ENCODE measurements at places on chromosomes 6 and 20.

GRCh38 chr20:21941941-21942805 lies 236.7 kb downstream of the PAX1 start:
- DNase-seq, result no peak

DNA sequence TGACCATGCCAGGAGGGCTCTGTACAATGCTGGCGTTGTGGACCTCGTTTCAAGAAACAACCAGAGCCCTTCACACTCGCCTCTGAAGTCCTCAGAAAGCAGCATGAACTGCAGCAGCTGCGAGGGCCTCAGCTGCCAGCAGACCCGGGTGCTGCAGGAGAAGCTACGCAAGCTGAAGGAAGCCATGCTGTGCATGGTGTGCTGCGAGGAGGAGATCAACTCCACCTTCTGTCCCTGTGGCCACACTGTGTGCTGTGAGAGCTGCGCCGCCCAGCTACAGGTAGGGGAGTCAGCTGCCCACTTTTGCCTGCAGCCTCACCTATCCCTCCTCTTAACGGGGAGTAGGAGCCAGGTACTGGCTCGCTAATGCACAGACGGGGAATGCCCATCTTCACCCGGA lies 16.2 kb downstream of the MYLIP start:
- no peak for DNase-seq

DNA sequence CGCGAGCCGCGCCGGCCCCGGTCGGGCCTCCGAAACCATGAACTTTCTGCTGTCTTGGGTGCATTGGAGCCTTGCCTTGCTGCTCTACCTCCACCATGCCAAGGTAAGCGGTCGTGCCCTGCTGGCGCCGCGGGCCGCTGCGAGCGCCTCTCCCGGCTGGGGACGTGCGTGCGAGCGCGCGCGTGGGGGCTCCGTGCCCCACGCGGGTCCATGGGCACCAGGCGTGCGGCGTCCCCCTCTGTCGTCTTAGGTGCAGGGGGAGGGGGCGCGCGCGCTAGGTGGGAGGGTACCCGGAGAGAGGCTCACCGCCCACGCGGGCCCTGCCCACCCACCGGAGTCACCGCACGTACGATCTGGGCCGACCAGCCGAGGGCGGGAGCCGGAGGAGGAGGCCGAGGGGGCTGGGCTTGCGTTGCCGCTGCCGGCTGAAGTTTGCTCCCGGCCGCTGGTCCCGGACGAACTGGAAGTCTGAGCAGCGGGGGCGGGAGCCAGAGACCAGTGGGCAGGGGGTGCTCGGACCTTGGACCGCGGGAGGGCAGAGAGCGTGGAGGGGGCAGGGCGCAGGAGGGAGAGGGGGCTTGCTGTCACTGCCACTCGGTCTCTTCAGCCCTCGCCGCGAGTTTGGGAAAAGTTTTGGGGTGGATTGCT lies 1.3 kb downstream of the VEGFA start:
- DNase-seq, result peak; percentile 77

- DNase-seq, result no peak
Measured at GRCh38 chr6:36025260-36025931, 955 bp upstream of the SLC26A8 start.

GRCh38 chr6:21166754-21167153 lies 426.8 kb upstream of the SOX4 start:
- DNase-seq, result no peak

GRCh38 chr20:18571009-18571408 lies 3.8 kb downstream of the SMIM26 start:
- DNase-seq, result no peak

- peak; percentile 47 for DNase-seq
Measured at GRCh38 chr6:88220493-88220892, 54.3 kb upstream of the CNR1 start.

- no peak for DNase-seq
Measured at GRCh38 chr20:46993465-46994095, 98.9 kb downstream of the EYA2 start.

GRCh38 chr6:21159465-21159864 lies 434.1 kb upstream of the SOX4 start:
- no peak for DNase-seq

- DNase-seq, result no peak
Measured at GRCh38 chr6:135159531-135159930, 21.6 kb upstream of the MYB start.

GRCh38 chr6:123527406-123527805 lies 109.3 kb downstream of the TRDN start:
- no peak for DNase-seq

DNA sequence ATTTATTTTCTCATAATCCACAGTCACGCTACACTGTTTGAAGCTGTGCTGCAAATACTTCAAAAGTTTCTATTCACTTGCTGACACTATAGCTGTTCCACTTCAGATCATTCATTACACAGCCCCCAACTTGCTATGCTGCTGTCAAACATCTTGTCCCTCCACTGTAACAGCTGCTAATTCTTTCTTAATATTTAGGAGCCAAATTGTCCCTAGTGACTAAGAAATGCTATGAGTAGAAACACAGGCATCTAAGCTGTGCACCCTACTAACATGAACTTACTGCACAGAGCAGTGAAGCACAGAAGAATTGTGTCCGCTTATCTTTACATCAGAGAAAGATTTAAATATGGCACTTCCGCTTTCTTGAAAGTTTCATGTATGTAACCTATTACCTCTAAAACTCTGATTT lies 91.3 kb downstream of the PDE10A start:
- peak; percentile 25 for DNase-seq

DNA sequence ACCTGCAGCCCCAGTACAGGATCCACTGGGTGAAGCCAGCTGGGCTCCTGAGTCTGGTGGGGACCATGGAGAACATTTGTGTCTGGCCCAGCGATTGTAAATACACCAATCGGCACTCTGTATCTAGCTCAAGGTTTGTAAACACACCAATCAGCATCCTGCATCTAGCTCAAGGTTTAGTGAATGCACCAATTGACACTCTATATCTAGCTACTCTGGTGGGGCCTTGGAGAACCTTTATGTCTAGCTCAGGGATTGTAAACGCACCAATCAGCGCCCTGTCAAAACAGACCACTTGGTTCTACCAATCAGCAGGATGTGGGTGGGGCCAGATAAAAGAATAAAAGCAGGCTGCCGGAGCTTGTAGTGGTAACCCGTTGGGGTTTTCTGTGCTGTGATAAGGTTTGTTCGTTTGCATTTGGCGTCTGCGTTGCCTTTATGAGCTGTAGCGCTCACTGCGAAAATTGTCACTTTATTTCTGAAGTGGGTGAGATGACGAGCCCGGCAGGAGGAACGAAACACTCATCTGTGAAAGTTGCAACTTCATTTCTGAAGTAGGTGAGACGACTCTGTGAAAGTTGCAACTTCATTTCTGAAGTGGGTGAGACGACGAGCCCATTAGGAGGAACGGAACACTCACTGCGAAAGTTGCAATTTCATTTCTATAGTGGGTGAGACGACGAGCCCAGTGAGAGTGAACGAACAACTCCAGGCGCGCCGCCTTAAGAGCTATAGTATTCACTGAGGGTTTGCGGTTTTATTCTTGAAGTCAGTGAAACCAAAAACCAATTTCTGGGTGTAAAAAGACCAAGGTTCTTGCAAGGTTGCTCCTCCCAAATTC lies 31.1 kb downstream of the SERPINB6 start:
- peak; percentile 62 for DNase-seq

GRCh38 chr6:116513224-116513875 lies 1.9 kb downstream of the CALHM5 start:
- DNase-seq, result no peak

- DNase-seq, result peak; percentile 7
Measured at GRCh38 chr6:38159596-38159995, 340.1 kb downstream of the ZFAND3 start.

- peak; percentile 29 for DNase-seq
Measured at GRCh38 chr20:50794181-50794845, 548 bp upstream of the BCAS4 start.

DNA sequence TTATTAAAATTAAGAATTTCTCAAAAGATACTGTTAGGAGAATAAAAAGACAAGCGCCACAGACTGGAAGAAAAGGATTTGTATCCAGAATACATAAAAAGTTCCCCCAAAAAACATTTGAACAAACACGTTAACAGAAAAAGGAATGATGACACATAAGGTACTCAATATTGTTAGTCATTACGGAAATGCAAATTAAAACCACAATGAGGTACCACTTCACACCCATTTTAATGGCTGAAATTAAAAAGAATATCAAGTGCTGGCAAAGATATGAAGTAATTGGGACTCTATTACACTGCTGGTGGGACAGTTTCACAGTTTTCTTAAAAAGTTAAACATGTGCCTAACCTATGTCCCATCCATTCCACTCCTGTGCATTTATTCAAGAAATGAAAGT lies 51.4 kb downstream of the HECA start:
- DNase-seq, result no peak

DNA sequence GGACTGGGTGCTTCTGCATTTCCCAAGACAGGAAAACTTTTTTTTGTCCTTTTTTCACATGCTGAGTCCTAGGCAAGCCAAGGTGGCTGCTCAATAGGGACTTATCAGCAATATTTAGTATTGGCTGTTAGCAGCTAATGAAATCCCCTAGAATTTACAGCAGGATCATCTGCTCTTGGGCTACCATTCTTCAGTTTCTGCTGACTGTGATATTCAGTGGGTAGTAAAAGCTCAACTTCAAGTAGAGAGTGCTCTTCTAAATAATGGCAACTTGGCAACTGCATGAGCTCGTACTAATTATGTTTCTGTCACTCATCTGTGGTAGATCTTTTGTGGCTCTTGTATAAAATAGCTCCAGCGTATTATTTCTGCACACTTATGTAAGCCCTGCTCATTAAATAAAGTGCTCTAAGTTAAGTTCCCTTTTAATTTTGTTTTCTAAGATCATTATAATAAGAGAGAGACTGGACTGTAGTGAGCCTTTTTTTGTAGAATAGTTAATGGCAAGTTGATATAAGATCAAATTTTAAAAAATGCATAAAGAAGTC lies 110.3 kb downstream of the SLC35F1 start:
- no peak for DNase-seq

DNA sequence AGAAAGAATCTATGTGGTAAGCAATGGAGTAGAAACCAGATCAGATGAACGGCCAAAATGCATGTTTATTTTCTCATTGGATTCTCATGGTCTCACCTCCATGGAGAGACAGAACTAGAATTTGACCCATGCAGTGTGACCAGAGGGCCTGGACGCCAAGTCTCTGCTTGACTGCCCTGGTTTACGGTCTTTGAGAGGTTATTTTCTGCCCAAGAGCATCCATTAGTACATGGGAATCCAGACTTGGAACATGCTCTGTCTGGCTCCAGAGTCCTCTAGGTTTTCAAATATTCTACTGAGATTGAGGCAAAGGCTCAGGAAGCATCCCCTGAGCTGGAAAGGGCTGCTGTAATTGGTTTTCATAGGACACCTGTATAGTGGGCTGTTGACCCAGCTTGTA lies 45.5 kb upstream of the UST start:
- DNase-seq, result no peak

DNA sequence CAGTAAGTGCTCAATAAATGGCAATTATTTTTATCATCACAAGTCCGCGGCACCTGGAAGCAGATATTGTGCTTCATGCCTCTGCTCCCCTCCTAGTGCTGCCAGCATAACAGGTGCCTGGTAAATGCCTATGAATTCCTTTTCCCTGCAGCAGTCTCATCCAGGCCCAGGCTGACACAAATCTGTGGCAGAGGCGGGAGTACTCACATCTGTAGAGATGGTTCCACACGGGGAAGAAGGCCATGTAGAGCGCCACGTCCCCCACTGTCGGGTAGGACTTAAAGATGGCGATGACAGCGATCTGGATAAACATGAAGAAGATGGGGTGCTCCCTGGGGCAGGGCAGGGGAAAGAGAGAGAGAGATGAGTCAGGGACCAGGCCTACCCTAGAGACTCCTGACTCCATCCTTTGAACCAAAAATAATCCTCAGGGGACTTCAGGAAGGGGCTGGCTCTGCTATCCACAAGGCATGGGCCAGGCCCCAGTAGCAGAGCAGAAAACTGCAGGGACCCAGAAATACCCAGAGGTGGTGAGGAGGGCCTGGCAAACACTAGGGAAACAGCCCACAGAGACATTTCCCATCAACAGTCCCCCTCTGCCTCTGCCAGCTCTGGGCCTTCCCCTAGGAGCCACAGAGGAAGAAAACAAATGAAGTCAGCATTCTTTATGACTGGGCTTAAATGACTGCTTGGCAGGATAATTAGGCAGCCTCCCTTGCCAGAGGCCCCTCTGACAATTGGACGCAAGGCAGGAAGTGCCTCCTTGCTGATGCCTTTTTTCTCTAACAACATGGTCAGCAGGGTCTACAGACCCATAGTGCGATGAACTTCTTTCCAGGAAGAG lies 23.0 kb downstream of the MAP1LC3A start:
- no peak for DNase-seq

GRCh38 chr20:7760247-7761031 lies 179.8 kb downstream of the HAO1 start:
- no peak for DNase-seq

DNA sequence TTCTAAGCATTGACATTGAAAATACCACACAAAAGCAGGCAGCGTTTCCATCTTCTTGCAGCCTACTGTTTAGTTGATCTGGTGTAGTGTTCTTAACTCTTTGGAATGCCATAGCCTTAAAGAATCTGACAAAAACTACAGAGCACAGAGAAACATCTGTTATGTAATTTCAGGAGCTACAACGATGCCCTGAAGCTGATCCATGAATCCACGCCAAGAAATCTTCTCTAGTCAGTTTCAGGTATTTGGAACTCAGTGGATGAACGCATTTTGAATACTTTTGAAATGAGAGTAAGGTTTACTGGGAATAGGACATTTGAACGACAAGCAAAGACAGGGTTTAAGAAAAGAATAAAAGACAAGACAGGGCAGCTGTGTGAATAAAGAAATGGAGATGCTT lies 17.8 kb downstream of the ALDH8A1 start:
- no peak for DNase-seq

GRCh38 chr20:41064377-41064776 lies 35.8 kb downstream of the TOP1 start:
- DNase-seq, result no peak

DNA sequence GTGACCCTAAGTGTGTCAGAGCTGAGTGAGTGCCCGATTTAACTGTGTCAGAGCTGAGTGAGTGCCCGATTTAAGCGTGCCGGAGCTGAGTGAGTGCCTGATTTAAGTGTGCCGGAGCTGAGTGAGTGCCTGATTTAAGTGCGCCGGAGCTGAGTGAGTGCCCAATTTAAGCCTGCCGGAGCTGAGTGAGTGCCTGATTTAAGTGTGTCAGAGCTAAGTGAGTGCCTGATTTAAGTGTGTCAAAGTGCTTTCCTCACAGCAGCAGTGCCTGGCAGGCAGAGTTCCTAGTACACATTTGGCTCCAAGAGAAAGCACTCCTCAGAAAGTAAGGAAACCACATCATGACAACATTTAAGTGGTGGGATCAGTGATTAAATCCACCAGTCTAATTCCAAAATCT lies 13.2 kb downstream of the SERAC1 start:
- DNase-seq, result no peak

- no peak for DNase-seq
Measured at GRCh38 chr20:47662483-47663353, 122.6 kb downstream of the SULF2 start.

All from hematopoietic multipotent progenitor cell treated with erythropoietin and hydrocortisone succinate and interleukin-3 and kit ligand, for 6 days (in vitro differentiated cells).